Neural crest cell (in vitro differentiated cells): ENCODE measurements at places on chromosomes 6 and 20. TPM values are rescaled to one million over a fixed set of nuclear protein-coding genes. Genes with fewer than 3 reads are reported as not detected.

OVOL2 gene
- total RNA-seq, result not detected in 2 replicates

PPARD gene
- total RNA-seq, result 25.6 and 26.3 TPM in 2 replicates

C20orf144 gene
- 0.44 and 0.82 TPM in 2 replicates for total RNA-seq

DEK gene
- total RNA-seq, result 207 and 221 TPM in 2 replicates

CST7 gene
- total RNA-seq, result not detected in 2 replicates

TRIM31 gene
- total RNA-seq, result not detected in 2 replicates

EFCAB8 gene
- 0.26 TPM in 1 of 2 replicates, not detected in the other for total RNA-seq

ACSS1 gene
- 13.1 and 14.0 TPM in 2 replicates for total RNA-seq

BMP7 gene
- total RNA-seq, result 13.8 and 14.5 TPM in 2 replicates

VNN1 gene
- not detected in 2 replicates for total RNA-seq

- no peak for DNase-seq
These were observed 46.4 kb downstream of the HMGN3 start for GRCh38 chr6:79188107-79188506.

DNA sequence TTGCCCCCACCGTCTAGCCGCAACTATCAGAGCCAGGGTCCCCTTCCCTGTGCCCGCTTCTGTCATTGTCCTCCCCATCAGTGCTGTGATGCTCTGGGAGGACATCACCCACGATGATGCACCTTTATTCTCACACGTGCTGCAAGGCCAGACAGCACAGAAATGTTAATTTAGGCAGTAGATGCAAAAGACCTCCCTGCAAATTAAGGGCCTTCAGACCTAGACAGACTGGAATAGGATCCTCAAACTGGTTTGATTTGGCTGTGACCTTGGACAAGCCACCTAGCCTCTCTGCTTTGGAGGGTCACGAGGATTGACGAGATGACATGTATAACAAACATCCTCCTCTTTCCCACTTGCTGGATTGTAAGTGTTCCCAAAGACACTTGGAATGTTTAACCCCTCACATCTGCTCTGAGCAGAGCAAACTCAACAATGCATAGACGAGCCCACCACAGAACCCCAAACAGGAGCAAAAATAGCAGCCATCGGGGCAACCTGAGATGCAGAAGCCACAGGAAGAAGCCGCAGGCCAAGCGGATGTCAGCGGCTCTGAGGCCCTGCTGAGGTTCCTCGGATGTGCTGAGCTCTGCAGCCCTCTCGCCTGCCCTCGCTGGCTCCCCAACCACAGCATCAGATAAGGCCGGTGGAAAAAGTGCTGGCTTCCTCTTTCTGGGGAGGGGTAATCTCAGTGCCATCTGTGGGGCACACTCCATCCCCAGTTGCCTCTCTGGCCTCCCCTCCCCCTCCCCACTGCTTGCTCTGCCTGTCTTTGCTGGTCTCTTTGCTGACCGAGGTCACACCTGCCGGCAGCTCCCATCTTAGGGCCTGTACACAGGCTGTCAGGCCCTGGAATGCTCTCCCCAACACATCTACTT is 35.3 kb downstream of the TOX2 start:
- no peak for DNase-seq

- no peak for DNase-seq
These were observed 185.9 kb downstream of the TRIM27 start for GRCh38 chr6:28737750-28738395.

DNA sequence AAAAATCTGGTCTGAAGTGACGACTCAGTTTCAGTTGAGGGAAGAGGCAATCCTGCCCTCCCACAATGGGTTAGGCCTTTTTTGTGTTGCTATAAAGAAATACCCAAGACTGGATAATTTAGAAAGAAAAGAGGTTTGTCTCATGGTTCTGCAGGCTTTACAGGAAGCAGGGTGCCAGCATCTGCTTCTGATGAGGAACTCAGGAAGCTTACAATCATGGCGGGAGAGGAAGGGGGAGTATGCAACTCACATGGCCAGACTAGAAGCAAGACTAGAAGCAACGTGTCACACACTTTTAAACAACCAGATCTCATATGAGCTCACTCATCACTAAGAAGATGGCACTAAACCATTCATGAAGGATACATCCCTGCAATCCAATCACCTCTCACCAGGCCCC is 529.3 kb downstream of the KIF16B start:
- DNase-seq, result no peak

GRCh38 chr6:45587229-45588060 is 209.7 kb upstream of the SUPT3H start:
- no peak for DNase-seq

- no peak for DNase-seq
These were observed 806.3 kb upstream of the GJE1 start for GRCh38 chr6:141326426-141326825.

GRCh38 chr20:20856306-20856705 is 143.9 kb upstream of the RALGAPA2 start:
- no peak for DNase-seq

DNA sequence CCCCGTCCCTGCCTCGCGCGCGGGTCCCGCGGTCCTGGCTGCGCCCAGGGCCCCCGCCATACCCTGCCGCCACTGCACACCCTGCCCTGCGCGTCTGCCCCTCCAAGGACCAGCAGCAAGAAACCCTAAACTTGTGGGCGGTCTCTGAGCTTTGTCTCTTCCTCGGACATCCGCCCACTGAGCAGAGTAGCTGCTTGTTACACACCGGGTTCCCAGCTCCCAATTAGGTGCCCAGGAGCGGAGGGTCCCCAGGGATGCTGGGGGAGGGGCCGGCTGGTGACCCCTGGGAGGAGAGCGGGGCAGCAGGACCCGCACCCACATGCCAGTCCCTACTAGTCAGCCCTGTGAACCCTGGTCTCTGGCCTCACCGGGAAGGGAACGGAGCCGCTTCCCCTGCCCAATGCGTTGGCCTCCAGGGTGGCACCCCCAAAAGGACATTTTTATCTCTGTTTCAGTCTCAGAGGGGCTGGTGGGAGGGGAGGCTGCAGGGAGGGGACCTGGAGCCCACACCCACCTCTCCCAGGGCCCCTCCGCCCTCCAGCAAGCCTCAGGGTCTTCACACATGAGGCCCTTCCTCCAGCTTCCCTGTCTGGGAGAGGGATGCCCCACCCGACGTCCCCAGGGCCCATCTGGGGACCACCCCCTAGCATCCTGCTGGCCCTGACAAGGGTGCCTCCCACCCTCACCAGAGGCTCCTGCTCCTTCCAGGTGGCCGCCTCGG is 10.5 kb downstream of the STMN3 start:
- no peak for DNase-seq

DNA sequence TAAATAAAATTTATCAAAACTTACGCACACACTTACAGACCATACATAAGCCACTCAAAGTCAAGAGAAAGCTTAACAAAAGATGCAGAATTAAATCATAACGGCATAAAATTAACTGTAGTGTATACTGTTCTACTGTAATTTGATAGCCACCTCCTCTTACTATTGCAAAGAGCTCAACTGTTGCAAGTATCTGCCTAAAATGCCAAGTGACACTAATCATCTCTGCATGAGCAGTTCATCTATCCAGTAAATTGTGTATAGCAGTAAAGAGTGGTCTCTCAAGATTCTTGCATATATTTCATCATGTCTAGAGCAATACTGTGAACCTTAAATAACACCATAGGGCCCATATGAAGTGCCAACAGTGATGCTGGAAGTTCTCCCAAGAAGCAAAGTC is 12.3 kb downstream of the OR2H2 start:
- no peak for DNase-seq

- DNase-seq, result no peak
These were observed 267.9 kb upstream of the CITED2 start for GRCh38 chr6:139642346-139642745.

- DNase-seq, result no peak
These were observed 19.6 kb upstream of the DSE start for GRCh38 chr6:116351101-116351500.
